Stimulated activated CD8-positive, alpha-beta memory T cell treated with anti-CD3 and anti-CD28 coated beads, Interleukin-4, amount 100 ng/mL, for 24 hours (primary cell): ENCODE measurements at places on chromosomes 6 and 20.

DNA sequence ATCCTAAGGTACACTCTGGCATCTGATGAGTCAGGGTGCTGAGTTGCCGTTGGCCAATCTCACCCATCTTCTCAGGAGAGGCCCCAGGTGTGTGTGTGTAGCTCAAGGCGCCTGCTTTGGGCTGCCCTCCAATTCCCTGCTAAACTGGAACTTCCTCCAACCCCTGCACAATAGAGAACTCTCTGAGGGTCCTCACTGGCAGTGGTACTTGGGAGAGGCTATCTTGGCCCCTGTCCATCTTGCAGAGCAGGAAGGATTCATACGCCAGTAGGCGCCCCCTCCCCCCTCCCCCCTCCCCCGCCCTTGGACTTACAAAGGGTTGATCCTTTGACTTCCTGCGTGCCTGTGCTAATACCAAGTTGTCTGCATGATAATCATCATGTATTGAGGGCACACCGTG, 173.6 kb downstream of the SASH1 start:
- no peak for DNase-seq

DNA sequence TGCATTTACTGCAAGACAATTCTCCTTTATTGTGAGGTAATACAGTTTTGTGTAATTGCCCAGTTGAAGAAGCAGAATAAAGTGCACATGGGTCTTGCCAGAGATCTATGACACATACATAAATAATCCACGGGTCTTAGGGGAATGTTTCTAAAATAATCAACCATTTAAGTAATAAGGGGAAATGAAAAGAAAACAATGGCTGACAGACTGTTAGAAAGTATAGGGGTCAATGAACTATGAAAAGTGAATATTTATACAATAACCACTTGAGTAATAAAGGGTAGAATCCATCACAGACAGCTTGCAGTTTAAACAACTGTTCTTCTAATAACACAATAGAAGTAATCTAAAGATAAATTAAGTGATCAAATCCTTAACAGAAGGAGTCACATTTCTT, 477.2 kb downstream of the EYS start:
- DNase-seq = no peak

DNA sequence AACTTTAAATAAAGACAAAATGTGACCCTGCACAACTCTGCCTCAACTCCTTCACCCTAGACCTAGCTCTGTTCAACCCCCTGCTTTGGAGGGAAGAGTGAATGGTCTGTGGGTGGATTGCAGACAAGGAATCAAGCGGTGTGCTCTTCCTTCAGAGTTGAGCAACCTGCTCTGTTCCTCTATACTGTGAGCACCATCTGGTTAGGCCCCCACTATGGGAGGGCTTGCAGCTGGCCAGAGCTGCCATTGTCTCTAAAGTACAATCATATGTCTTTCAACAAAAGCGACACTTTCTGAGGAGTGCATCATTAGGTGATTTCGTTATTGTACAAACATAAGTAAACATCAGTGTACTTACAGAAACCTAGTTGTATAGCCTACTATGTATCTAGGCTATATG, 406.1 kb upstream of the MARCKS start:
- DNase-seq = no peak

DNA sequence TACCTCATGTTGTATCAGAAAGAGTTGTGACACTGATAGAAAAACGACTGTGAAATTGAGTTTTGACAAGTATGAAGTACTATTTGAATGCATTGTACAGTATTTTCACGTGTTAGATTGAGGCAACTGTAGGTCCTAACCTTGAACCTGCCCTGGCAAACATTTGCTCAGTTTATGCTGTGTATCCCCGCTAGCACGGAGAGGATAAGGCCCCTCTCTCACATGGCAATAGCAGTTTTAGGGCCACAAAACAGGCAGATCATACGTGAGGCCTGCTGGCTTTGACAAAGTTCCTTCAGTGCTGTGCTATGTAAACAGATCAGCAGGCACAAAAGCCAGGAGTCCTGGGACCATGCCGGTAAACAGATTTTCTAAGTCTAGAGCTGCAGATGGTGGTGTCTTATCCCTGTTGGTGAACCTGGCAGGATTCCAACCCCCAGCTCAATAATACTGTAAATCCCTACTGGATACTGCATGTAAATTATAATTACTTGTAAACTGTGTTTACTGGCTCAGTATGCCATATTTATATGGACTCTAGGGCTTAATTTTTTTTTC, 23.8 kb upstream of the FAM217A start:
- no peak for DNase-seq

GRCh38 chr6:100664274-100665040, 199.7 kb upstream of the SIM1 start:
- no peak for DNase-seq

GRCh38 chr6:138815221-138815620, 19.3 kb downstream of the ECT2L start:
- no peak for DNase-seq

- no peak for DNase-seq
Observed at GRCh38 chr6:127115746-127116145, 2.7 kb upstream of the RSPO3 start.

DNA sequence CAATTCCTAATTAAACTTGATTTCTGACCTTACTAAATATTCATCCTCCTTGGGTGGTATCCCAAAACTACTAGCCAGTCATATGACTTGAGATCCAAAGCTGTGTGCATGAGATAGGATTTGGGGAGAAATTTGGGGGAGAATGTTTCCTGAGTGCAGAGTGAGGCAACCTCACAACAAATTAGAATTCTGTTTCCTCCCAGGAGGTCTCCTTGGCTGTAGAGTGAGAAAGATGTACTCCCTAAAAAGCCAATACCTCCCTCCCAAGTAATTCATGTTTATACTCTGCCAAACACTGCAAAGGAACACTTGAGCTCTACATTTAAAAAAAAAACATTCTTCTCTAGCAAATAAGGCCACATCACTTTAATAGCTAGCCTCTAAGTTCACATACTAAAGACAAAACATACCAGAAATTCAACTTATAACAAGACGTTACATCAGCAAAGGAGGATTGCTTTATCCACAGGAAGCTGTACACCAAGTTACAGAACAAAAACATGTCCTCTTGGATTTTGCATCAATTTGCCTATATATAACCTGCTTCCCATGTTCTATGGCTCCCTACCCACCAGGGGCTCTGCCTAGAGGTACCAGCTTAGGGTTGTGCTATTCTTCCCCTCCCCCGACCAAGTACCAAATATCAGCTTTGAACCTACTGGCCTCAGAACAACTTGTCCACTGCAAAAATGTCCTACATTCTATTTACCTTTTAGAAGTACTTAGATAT, 15.4 kb upstream of the TMEM30A start:
- DNase-seq = no peak

- DNase-seq = no peak
Observed at GRCh38 chr6:7166410-7167293, 58.9 kb downstream of the RREB1 start.

- no peak for DNase-seq
Observed at GRCh38 chr6:41162687-41163418, at the start of gene TREM2. Gene TREM2 (minus strand): TSS chr6:41163116. CDS start chr6:41163082, 34 bp downstream.

DNA sequence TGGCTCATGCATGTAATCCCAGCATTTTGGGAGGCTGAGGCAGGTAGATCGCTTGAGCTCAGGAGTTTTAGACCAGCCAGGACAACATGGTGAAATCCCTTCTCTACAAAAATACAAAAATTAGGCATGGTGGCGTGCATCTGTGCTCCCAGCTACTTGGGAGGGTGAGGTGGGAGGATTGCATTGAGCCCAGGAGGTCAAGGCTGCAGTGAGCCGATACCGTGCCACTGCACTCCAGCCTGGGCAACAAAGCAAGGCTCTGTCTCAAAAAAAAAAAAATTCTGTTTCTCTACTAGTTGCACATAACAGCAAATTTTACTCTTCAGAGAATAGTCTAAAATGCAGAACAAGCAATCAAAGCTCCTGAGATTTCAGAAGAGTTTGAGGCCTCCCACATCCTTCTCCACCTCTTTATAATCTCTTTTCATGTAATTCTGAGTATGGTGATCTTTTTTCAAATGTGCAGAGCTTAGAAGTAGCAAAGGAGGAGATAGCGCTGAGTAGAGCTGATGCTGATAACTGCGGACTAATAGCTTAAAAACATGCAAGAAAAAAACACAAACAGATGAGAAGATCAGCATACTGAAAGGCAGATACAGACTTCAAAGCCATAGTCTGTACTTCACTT, 23.3 kb downstream of the LRRN4 start:
- no peak for DNase-seq

DNA sequence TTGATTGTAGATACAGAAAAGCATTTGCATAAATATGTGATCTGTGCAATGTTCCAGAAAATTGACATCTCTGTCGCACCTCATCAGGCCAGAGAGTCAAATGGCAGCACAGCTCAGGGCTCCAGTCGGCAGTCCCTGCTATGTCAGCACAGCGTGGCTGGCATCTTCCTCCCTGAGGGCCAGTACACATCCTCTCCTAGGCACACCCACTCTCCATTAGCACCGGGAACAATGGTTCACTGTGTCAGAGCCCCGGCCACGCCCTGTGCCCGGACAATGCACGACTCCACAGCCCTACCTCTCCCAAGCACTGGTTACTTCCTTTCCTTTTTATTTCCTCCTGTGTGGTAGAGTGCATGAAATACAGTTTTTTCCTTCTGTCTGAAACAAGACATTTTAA, 114.9 kb downstream of the FOXC1 start:
- DNase-seq = no peak

GRCh38 chr6:138093632-138094031, 13.6 kb downstream of the PERP start:
- DNase-seq = no peak

- no peak for DNase-seq
Observed at GRCh38 chr6:21935561-21936028, 342.0 kb downstream of the SOX4 start.

GRCh38 chr20:9514461-9515213, at the start of gene LAMP5:
Gene LAMP5 (plus strand): TSS chr20:9514590. CDS start chr20:9514853, 263 bp downstream.
- no peak for DNase-seq

DNA sequence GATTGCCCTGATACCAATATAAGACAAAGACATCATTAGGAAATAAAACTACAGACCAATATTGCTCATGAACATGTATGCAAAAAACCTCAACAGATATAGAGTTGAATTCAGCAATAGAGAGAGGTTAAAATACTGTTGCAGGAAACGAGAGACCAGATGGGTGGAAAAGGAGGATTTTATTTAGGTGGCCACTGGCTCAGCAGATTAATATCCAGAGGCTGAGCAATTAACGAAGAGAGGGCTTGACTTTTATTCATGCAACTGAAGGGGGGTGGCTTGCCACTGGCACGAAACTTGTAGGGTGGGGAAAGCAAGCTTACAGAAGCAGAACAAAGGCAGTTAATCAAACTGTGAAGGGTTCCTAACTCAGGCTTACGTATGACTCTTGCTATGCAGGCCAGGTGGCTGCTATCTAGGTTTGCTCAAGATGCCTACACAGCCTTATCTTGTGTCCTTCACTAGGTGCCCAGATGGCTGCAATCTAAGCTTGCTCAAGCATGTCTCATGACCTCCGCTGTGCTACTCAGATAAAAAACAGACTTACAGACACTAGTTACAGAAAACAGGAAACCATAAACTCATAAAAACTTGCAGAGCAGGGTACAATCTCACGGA, 126.4 kb downstream of the MMUT start:
- DNase-seq = no peak

DNA sequence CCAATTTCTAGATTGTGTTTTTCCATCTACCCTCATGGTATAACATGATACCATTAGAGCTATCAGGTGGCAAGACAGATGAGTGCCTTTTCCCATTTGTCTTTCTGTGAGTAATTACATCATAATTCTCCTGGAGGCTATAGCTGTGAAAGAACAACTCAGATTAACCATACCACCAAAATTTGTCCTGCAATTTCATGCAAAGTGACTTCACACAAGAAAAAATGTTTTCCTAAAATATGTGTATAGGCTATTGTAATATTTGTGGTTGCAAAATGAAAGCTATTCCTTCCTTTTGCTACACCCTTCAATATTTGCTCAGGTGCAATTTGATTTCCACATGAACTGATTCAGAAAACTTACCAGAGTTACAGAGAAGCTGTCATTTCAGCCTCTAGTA, 547.7 kb upstream of the ID4 start:
- DNase-seq = no peak

DNA sequence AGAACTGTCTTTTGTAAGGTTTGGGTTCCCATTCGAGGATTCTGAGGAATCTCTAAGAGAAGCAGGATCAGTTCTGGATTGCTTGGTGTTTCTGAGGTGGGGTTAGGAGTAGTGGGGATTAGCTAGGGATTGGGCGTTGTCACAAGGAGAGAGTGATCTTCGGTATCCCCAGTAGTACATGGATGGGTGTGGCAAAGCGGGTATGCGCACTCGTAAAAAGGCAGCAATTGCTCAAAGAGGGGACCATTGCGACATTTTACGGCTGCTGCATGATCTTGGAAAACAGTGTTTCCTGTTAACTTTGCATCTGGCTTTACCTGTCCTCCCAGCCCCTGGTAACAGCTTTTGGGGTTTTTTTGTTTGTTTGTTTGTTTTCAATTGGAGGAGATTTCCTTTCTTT, 9.7 kb upstream of the ZSCAN9 start:
- DNase-seq = no peak

DNA sequence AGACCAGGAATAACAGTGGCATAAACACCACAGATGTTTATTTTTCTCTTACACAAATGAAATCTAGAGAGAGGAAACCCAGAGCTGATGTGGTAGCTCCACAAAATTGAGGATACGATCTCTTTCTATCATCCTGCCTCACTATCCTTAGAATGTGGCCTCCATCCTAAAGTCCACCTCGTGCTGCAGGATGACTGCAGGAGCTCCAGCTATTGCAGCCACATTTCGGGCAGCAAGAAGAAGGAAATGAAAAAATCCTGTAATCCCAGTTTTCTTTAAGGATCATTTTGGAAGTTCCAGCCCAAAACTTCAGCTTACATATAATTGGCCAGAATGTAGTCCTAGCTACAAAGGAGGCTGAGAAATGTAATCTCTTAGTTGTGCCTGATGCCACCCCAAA, 41.2 kb upstream of the ARFGEF2 start:
- DNase-seq = no peak
